ENCODE measurements at places on chromosomes 12 and 14.
A peak's percentile ranks its signal among the peaks of the same experiment; 100 is the strongest.

GRCh38 chr12:120214626-120215356 is 13.9 kb upstream of the RPLP0 start:
- H3K27ac ChIP-seq, result no peak overlapping the region
- DNase-seq, result no peak
- no peaks in the 10 kb centered on the region for H3K27me3 ChIP-seq
- no peaks in the 10 kb centered on the region for H3K4me1 ChIP-seq

- no peaks in the 10 kb centered on the region for H3K36me3 ChIP-seq
- no peaks in the 10 kb centered on the region for H3K27me3 ChIP-seq
Measured at GRCh38 chr12:47822401-47822800, 2.7 kb upstream of the HDAC7 start.

GRCh38 chr14:102066041-102066451 is 20.8 kb downstream of the HSP90AA1 start:
- no peaks in the 10 kb centered on the region for H3K4me1 ChIP-seq
- H3K27me3 ChIP-seq, result no peaks in the 10 kb centered on the region
- H3K36me3 ChIP-seq, result no peaks in the 10 kb centered on the region
- no peak overlapping the region for H3K27ac ChIP-seq
- DNase-seq, result no peak

DNA sequence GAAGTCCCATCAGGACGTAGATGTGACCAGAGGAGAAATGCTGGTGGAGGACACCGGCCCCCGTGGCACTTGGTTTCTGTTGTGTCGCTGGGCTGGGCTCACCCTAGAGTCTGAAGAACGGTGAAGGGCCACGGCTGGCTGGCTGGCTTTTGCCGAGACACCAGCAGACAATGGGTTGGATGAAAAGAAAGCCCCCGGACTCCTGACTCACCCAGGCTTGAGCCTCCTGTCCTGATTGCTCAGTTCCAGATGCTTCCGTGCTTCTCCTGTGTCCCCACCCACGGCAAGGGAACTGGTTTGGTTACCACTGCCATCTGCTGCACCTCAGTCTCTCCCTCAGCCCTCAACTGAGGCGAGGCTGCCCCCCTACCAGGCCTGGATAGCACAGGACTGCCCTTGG is 10.4 kb upstream of the ENDOU start:
- H3K4me3 ChIP-seq, result no peak overlapping the region
- no peaks in the 10 kb centered on the region for H3K36me3 ChIP-seq
- no peaks in the 10 kb centered on the region for H3K27me3 ChIP-seq
- no peak for DNase-seq

DNA sequence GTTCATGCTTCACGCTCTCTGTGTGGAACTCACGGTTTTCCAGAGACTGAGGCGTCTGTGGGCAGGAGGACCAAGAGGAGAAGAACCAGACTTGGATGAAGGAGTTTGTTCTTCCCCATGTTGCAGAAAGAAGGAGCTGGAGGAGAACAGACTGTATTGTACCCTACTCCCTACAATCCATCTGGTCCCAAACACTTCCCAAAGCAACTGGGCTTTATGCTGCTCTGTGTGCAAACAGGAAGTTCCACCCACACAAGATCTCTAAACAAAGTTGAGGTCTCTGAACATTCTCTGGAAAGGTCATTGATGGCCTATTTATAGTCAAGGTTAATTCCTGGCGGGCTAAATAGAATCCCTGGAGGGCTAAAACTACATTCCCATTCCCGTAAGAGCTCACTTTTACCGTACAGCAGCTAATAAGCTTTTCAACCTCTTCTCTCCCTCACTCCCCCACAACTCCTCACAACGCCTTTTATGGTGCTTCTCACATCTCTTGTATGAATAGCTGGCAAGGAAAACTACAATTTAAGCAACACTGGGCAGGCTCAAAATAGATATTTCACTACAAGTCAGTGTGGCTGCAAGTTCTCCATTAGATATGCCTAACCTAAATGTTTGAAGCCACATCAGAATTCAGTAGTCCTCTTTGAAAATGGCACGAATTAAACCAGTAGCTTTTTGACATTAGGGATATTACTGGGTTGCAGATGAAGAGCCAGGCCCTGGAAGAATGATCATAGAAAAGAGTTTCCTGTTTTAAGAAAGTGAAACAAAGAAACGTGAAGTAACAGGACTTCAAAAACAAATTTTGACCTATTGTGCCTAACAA is at the start of gene A2M:
Gene A2M (minus strand): TSS at position 189 of the 829 bp plus-strand sequence. CDS start 70 bp downstream, at position 119.
- no peak within 1 kb of the TSS for H3K4me3 ChIP-seq
- no peak for DNase-seq
- no peaks in the 10 kb centered on the region for H3K36me3 ChIP-seq

GRCh38 chr14:69798339-69798735 is 1.3 kb upstream of the SLC10A1 start:
- no peaks in the 10 kb centered on the region for H3K4me1 ChIP-seq
- no peaks in the 10 kb centered on the region for H3K36me3 ChIP-seq
- no peak overlapping the region for H3K27ac ChIP-seq
- no peaks in the 10 kb centered on the region for H3K27me3 ChIP-seq

DNA sequence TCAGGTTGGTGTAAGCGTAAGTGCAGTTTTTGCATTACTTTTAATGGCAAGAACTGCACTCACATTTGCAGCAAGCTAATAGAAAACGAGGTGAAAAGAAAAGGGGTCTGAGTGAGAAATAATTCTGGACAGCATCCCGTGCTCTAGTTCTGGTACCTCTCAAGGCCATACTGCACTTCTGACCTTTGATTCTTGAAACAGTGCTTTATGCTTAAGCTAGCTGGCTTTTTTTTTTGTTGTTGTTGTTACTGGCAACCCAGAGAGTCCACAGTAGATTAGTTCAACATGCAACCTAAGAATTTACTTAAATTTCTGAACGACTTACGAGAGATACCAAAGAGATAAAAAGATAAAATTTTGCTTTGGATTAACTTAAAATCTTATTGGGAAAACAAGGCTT is 75.2 kb upstream of the PRKD1 start:
- no peaks in the 10 kb centered on the region for H3K27me3 ChIP-seq
- H3K4me3 ChIP-seq, result no peak overlapping the region
- H3K36me3 ChIP-seq, result no peaks in the 10 kb centered on the region
- H3K4me1 ChIP-seq, result no peaks in the 10 kb centered on the region
- no peak for DNase-seq

DNA sequence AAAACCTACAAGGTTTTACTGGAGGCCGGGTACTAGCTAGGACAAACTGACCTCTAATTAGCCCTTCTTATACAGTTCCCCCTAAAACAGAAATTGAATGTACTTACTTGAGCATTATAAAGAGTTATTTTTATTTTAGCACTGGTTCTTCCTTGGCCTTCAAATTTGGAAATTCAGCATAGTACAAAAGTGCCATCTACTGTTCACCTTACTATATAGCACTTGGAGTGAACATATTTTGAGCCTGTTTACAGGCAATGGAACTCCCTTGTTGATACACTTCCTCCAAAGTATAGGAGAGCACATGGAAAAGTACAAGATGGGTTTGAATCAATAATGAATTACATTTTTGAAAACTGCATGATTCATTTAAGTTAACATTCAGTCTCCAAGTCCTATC is 3.9 kb upstream of the POC1B start:
- H3K4me1 ChIP-seq, result 0 out of 2 replicates have a peak, but pooled peaks cover 7% of the 10 kb centered on the region
- H3K4me3 ChIP-seq, result no peak overlapping the region
- no peaks in the 10 kb centered on the region for H3K36me3 ChIP-seq
- no peak overlapping the region for H3K27ac ChIP-seq
- peak; percentile 30 for DNase-seq

- no peak overlapping the region for H3K4me3 ChIP-seq
- H3K4me1 ChIP-seq, result peaks cover 17% of the 10 kb centered on the region
- DNase-seq, result no peak
- no peaks in the 10 kb centered on the region for H3K27me3 ChIP-seq
Measured at GRCh38 chr14:58776516-58776915, 138.8 kb downstream of the DACT1 start.

GRCh38 chr14:30125322-30125979 is 197.8 kb upstream of the PRKD1 start:
- H3K27me3 ChIP-seq, result no peaks in the 10 kb centered on the region
- no peak for DNase-seq
- no peak overlapping the region for H3K4me3 ChIP-seq
- H3K4me1 ChIP-seq, result no peaks in the 10 kb centered on the region
- no peak overlapping the region for H3K27ac ChIP-seq

DNA sequence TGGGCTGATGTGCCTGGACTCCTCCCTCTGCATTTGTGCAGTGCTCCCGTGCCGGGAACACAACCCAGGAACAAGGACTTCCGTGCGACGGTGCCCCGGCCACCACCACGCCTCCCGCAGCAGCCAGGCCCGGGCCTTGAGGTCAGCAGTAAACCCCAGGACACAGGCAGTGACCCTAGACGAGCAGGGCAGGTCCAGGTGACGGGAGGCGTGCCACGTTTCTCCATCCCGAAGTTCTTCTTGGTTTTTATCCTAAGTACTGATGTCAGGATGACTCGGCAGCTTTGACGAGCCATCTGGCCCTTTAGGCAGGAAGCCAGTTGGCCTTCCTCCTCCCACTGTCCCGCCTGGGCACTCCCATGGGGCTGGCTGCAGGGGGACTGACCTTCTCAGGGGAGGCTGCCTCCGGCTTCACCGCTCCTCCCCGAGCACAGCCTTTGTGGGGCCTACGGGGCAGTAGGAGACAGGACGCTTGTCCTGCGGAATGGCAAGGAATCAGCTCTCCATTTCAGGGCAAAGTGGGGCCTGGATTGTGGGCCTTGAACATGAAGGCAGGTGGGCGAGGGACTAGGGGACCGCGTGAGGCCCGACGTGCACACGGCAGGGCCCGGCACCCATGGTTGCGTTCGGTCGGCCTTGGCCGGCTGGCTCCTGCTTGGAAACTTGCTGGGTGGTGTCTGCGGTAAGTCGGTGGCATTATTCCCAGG is 94.1 kb downstream of the FBXL14 start:
- no peaks in the 10 kb centered on the region for H3K36me3 ChIP-seq
- no peak overlapping the region for H3K4me3 ChIP-seq
- no peak overlapping the region for H3K27ac ChIP-seq
- no peak for DNase-seq

DNA sequence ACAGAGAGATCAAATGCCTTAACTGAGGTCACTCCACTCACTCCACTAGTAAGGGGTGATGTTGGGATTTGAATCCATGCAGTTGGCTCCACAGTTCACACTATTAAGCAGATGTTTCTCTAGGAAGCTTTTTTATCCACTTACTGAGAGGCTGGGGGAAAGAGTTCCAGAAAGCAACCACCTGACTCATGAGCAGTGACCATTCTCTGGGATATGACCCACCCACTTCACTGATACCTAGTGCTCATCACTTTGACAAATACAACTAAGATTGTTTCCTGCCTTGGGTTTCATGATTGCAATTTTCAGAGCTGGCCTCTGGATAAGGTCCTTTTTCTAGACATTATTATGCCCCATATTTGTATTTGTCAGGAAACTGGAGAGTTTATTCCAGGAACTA is 152.1 kb upstream of the PLEKHG7 start:
- H3K27ac ChIP-seq, result no peak overlapping the region
- H3K36me3 ChIP-seq, result no peaks in the 10 kb centered on the region
- no peak overlapping the region for H3K4me3 ChIP-seq
- no peaks in the 10 kb centered on the region for H3K4me1 ChIP-seq
- H3K27me3 ChIP-seq, result no peaks in the 10 kb centered on the region

GRCh38 chr14:101465795-101466448 is 95.4 kb upstream of the DIO3 start:
- H3K36me3 ChIP-seq, result no peaks in the 10 kb centered on the region
- peaks cover 5% of the 10 kb centered on the region for H3K27me3 ChIP-seq
- H3K27ac ChIP-seq, result no peak overlapping the region
- H3K4me1 ChIP-seq, result no peaks in the 10 kb centered on the region
- DNase-seq, result no peak

GRCh38 chr12:123973552-123974341 is 732 bp downstream of the ZNF664 start:
- peaks cover 14% of the 10 kb centered on the region for H3K4me1 ChIP-seq
- DNase-seq, result peak; percentile 70
- H3K27ac ChIP-seq, result no peak overlapping the region
- peaks cover 67% of the 10 kb centered on the region for H3K27me3 ChIP-seq
- peak overlapping the region; percentile 59 for H3K4me3 ChIP-seq

GRCh38 chr14:61887628-61888027 is 125.4 kb downstream of the SNAPC1 start:
- H3K4me3 ChIP-seq, result no peak overlapping the region
- H3K36me3 ChIP-seq, result no peaks in the 10 kb centered on the region
- peaks cover 25% of the 10 kb centered on the region for H3K4me1 ChIP-seq
- no peak for DNase-seq
- H3K27me3 ChIP-seq, result no peaks in the 10 kb centered on the region

- H3K36me3 ChIP-seq, result no peaks in the 10 kb centered on the region
- no peak overlapping the region for H3K4me3 ChIP-seq
- no peaks in the 10 kb centered on the region for H3K27me3 ChIP-seq
- DNase-seq, result no peak
Measured at GRCh38 chr14:55094292-55095157, 34.5 kb upstream of the LGALS3 start.

- no peaks in the 10 kb centered on the region for H3K36me3 ChIP-seq
- H3K27me3 ChIP-seq, result no peaks in the 10 kb centered on the region
- H3K4me1 ChIP-seq, result no peaks in the 10 kb centered on the region
- no peak for DNase-seq
- H3K4me3 ChIP-seq, result no peak overlapping the region
- no peak overlapping the region for H3K27ac ChIP-seq
Measured at GRCh38 chr12:124790650-124791400, 72.8 kb downstream of the SCARB1 start.

DNA sequence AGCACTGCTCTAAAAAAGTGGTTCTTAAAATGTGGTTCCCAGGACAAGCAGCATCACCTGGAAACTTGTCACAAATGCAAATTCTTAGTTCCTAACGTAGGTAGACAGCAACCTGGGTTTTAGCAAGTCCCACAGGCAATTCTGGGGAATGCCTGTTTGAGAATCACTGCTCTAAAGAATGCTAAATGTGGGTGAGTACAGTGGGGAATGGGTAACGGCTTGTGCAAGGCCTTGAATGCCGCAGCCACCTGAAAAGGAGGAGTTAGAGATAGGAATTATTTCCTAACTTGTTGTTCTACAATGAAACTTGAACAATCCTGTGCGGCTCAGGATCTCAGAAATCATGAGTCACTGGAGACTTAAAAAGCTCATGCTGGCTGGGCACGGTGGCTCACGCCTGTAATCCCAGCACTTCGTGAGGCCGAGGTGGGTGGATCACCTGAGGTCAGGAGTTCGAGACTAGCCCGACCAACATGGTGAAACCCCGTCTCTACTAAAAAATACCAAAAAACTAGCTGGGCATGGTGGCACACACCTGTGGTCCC is 34.9 kb downstream of the GNS start:
- no peak overlapping the region for H3K27ac ChIP-seq
- H3K4me3 ChIP-seq, result no peak overlapping the region
- no peaks in the 10 kb centered on the region for H3K27me3 ChIP-seq
- DNase-seq, result no peak
- no peaks in the 10 kb centered on the region for H3K4me1 ChIP-seq

- H3K27ac ChIP-seq, result no peak within 1 kb of the TSS
- no peaks in the 10 kb centered on the region for H3K36me3 ChIP-seq
- peaks cover 17% of the 10 kb centered on the region for H3K4me1 ChIP-seq
- peak within 1 kb of the TSS; percentile 60 for H3K4me3 ChIP-seq
- H3K27me3 ChIP-seq, result peaks cover 46% of the 10 kb centered on the region
Measured at GRCh38 chr12:68932961-68933893, at the start of gene CPM. Gene CPM, minus strand, starts transcription at chr12:68933171. Its CDS starts 334 bp downstream, at chr12:68932837.

GRCh38 chr12:11676052-11676451 is 26.6 kb downstream of the ETV6 start:
- peak overlapping the region; percentile 26 for H3K27ac ChIP-seq
- DNase-seq, result no peak
- H3K4me3 ChIP-seq, result no peak overlapping the region
- H3K4me1 ChIP-seq, result peaks cover 23% of the 10 kb centered on the region
- no peaks in the 10 kb centered on the region for H3K27me3 ChIP-seq

GRCh38 chr14:105299654-105300541 is 903 bp downstream of the BRF1 start:
- H3K27ac ChIP-seq, result no peak overlapping the region
- H3K4me1 ChIP-seq, result no peaks in the 10 kb centered on the region
- DNase-seq, result no peak
- no peaks in the 10 kb centered on the region for H3K36me3 ChIP-seq
- H3K27me3 ChIP-seq, result peaks cover 11% of the 10 kb centered on the region
- peak overlapping the region; percentile 85 for H3K4me3 ChIP-seq
